CD4-positive, alpha-beta T cell treated with Interleukin-12 subunit alpha and Interleukin-12 subunit beta, for 1 hour (primary cell): ENCODE measurements at places on chromosomes 7 and 10.

- DNase-seq = no peak
These were observed 538.7 kb upstream of the MGMT start for GRCh38 chr10:128928231-128928836.

- DNase-seq = no peak
These were observed 94.6 kb upstream of the FAM180A start for GRCh38 chr7:135843214-135843613.

- no peak for DNase-seq
These were observed 77.8 kb downstream of the SHH start for GRCh38 chr7:155734445-155734809.

GRCh38 chr10:85851934-85852333 is 514.7 kb downstream of the GRID1 start:
- DNase-seq = no peak

DNA sequence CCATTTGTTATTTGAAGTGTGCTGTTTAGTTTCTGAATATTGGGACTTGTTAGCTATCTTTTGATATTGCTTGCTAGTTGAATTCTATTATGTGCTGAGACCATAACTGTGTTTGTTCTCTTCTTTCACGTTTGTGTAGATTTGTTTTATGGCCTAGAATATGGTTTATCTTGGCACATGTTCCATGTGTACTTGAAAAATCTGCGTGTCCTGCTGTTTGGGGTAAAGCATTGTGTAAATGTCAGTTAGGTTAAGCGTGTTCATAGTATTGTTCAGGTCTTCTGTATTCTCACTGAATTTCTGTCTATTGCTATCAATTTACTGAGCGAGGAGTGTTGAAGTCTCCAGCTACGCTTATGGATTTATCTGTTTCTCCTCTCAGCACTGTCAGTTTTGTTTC is 19.4 kb downstream of the MMP21 start:
- DNase-seq = no peak

- DNase-seq = no peak
These were observed 29.5 kb downstream of the WASL start for GRCh38 chr7:123719197-123719721.

DNA sequence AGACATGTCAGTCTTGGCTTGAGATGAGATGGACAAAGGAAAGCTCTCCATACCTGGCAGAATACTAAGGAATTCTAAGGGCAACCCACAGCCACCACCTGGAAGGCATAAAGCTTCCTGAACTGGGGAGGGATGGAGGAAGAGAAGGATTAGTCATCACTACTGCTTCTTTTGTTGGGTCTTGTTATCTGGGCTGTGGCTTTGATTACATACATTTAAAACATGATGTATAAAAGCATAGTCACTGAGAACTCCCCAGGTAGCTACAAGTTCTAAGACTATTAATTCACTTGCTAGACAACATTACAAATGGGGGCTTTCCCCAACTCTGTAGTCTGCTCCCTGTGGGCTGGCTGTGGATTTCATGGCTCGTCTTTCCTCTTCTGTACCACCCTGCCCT is 58.2 kb downstream of the RBM33 start:
- no peak for DNase-seq

GRCh38 chr7:69358163-69358821 is 240.0 kb upstream of the AUTS2 start:
- DNase-seq = no peak

- DNase-seq = no peak
These were observed 21.3 kb downstream of the SLC25A28 start for GRCh38 chr10:99598781-99599509.

DNA sequence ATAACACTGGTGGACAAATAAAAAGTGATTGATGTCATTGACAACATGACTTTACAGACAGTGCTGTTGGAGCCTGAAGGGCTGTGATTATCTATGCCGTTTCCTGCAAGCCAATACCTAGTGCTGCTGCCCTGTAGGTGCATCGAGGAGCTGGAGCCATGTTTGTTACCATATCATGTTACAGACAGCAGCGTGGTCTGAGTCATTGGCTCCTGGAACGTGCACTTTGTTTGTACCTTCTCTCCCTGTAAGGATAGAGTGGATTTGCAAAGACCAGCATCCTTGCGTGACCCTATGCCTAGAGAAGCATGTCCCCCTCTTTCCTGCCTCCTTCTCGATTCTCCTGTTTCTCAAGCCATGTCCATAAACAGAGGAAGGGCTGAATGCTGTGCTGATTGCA is 597.2 kb downstream of the TYW1 start:
- DNase-seq = no peak

DNA sequence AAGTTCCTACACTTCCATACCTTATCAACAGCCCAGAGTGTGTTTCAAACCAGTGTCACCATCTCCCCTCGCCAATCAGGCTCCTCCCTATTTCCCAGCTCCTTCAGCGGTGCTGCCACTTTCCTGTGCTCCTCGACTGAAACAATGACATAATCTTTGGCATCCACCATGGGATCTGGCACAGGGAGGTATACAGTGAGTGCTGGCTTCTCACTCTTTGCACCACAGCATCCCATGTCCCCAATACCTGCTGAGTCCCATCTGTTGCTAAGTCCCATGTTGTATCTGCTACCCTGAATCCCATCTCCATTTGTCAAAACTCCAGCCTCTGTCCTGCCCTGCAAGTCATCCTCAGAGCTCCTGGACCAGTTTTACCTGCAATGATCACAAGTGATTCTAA is 15.4 kb downstream of the PAXIP1 start:
- no peak for DNase-seq

- DNase-seq = no peak
These were observed 265.9 kb upstream of the NRP1 start for GRCh38 chr10:33600381-33600780.

GRCh38 chr10:10897400-10897799 is 120.3 kb upstream of the CELF2 start:
- no peak for DNase-seq

GRCh38 chr10:13615650-13616300 is 29.0 kb downstream of the PRPF18 start:
- no peak for DNase-seq

- no peak for DNase-seq
These were observed 2.9 kb downstream of the POLM start for GRCh38 chr7:44079331-44080021.

- no peak for DNase-seq
These were observed 229.5 kb downstream of the PTPRN2 start for GRCh38 chr7:158357898-158358821.

GRCh38 chr7:156845379-156846101 is 47.4 kb downstream of the LMBR1 start:
- DNase-seq = no peak

GRCh38 chr10:84424731-84425167 is 96.4 kb downstream of the CCSER2 start:
- peak; percentile 10 for DNase-seq

DNA sequence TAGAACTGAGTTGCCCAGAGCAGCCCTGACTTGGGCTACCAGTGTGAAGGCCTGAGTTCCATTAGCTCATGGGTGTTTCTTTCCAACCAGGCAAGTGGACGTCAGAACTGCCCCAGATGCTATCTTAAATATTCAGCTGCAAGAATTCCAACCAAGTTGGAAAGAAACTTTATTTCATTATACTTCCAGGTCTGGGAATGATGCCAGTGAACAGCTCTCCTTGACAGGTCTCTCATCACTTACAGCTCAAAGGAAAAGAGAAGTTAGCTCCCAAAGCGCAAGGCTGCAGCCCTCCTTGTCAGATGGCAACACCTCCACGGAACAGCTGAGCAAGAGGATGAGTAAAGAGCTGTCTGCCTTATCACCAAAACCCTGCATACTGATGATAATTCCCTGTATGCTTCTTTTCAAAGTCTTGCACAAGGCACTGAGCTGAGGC is 255.5 kb upstream of the AOAH start:
- DNase-seq = no peak

GRCh38 chr10:106609470-106610266 is 554.8 kb downstream of the SORCS1 start:
- no peak for DNase-seq

GRCh38 chr10:79929409-79929904 is 19.4 kb downstream of the SFTPD start:
- peak; percentile 75 for DNase-seq
